ENCODE measurements at places on chromosomes 2 and 18.

DNA sequence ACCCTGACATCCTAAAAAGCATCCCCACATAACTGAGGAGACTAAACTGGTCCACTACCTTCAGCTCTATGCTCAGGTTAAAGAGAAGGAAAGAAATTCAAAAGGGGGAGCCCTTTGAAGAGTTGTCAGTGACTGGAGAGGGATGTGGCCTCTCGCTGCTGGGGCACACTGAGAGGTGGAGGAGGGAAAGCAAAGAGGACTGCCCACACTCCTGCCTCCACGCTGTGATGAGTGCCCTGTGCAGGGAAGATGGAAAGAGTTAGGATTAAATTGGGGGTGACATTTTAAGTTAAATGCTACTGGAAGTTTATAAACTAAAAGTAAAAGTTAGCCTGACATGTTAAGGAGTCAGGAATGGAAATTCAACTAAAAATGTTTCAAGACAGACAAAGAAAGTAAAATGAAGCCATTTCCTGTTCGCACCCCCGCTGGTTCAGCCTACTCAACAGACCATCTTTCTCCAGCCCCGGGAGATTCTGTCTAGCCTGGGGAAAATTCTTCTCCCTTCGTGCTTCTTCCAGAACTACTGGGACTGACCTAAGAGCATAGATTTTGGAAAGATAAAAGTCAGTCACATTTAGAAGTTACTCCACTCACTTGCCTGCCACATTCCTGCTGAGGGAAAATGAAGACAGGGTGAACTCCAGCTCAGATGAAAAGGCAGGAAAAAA is 17.8 kb upstream of the INO80C start:
- H3K27ac ChIP-seq = no peak overlapping the region
- no peak overlapping the region for H3K4me3 ChIP-seq
- H3K36me3 ChIP-seq = no peaks in the 10 kb centered on the region

DNA sequence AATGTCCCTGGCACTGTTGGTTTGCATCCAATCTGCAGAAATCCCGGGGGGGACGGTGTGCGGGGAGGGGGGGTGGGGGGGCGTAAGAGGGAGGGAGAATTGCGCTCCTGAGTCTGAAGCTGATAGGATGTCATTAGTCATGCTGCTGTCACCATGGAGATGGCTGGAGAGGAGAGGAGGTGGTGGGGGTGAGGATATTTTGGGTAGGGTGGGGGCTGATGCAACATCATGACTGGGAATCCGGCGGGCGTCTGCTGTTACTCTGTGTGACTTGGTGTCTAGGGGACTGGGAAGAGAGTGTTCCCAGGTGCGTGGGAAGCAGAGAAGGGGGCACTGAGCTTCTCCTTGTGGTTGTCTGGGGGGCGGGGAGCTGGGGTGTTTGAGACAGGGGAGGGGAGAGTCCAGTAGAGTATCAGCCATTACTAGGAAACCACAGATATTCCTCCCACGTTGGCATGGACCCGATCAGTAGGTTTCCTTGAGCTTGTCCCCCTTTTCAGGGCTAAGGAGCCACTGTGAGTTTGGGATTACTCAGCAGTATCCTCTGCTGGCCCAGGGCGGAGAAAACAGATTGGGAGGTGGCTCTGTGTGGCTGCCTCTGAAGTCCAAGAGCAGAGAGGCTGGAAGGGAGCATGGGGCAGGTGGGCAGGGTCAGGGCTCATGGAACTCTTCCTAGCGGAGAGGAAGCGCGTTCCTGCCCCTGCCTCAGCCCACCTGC is 18.9 kb downstream of the TET3 start:
- no peaks in the 10 kb centered on the region for H3K27me3 ChIP-seq
- no peak for DNase-seq
- peaks cover 43% of the 10 kb centered on the region for H3K4me1 ChIP-seq
- H3K36me3 ChIP-seq = peaks cover 19% of the 10 kb centered on the region

DNA sequence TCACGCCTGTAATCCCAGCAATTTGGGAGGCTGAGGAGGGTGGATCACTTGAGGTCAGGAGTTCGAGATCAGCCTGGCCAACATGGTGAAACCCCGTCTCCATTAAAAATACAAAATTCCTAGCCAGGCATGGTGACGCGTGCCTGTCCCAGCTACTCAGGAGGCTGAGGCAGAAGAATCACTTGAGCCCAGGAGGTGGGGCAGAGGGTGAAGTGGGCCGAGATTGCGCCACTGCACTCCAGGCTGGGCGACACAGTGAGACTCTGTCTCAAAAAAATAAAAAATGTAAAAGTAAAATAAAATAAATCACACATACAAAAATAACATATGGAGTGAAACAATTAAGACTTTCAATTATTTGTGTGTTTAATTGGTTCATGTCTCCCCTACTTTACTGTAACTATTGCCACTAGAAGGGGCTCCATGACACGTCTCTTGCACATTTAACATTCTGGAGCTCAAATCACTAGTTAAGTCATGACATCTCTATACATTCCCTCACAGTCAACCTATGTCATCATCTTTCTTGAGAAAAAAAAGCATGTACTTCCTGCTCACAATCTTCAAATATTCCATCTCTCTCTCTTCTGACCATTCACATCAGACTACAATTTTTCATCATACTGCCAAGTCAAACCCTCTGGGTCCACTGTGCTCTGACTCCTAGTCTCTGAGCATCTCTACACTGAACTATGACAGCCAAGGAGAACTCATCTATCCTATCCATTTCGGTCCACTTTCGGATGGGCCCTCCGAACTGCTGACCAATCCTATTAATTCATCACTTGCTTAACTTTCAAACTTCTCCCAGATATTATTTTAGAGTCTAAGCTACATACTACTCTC is 6.7 kb downstream of the GFPT1 start:
- H3K4me1 ChIP-seq = peaks cover 8% of the 10 kb centered on the region
- no peak for DNase-seq
- H3K4me3 ChIP-seq = no peak overlapping the region
- no peak overlapping the region for H3K27ac ChIP-seq
- no peaks in the 10 kb centered on the region for H3K27me3 ChIP-seq
- no peaks in the 10 kb centered on the region for H3K36me3 ChIP-seq

- no peaks in the 10 kb centered on the region for H3K4me1 ChIP-seq
- H3K27ac ChIP-seq = no peak overlapping the region
- H3K27me3 ChIP-seq = peaks cover 26% of the 10 kb centered on the region
- no peak for DNase-seq
Observed at GRCh38 chr2:66445925-66446871, 11.3 kb downstream of the MEIS1 start.

- DNase-seq = no peak
- H3K4me3 ChIP-seq = no peak overlapping the region
- H3K36me3 ChIP-seq = peaks cover 16% of the 10 kb centered on the region
- peaks cover 15% of the 10 kb centered on the region for H3K27me3 ChIP-seq
- no peak overlapping the region for H3K27ac ChIP-seq
- H3K4me1 ChIP-seq = peaks cover 8% of the 10 kb centered on the region
Observed at GRCh38 chr2:71153585-71154224, 23.3 kb downstream of the MPHOSPH10 start.

DNA sequence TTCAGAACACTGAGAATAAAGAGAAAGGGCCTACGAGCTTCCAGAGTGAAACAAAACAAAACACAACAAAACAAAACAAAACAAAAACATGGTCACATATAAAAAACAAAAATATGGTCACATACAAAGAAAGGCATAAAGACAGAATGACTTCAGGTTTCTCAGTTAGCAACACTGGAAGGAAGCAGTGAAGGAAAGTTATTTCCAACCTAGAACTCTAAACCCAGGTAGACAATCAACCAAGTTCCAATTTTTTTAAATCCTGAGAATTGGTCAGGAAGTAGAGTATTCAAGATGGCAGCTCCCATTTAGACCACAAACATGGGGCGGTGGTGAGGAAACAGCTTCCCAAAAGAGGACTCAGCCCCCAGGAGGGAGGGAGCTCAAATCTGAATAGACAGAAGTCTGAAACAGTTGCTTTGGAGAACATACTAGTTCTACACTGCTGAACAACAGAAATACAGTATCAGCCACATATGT is 9.1 kb downstream of the DRC1 start:
- DNase-seq = no peak
- H3K4me3 ChIP-seq = no peak overlapping the region
- H3K4me1 ChIP-seq = no peaks in the 10 kb centered on the region
- H3K27ac ChIP-seq = no peak overlapping the region
- H3K36me3 ChIP-seq = no peaks in the 10 kb centered on the region
- no peaks in the 10 kb centered on the region for H3K27me3 ChIP-seq

DNA sequence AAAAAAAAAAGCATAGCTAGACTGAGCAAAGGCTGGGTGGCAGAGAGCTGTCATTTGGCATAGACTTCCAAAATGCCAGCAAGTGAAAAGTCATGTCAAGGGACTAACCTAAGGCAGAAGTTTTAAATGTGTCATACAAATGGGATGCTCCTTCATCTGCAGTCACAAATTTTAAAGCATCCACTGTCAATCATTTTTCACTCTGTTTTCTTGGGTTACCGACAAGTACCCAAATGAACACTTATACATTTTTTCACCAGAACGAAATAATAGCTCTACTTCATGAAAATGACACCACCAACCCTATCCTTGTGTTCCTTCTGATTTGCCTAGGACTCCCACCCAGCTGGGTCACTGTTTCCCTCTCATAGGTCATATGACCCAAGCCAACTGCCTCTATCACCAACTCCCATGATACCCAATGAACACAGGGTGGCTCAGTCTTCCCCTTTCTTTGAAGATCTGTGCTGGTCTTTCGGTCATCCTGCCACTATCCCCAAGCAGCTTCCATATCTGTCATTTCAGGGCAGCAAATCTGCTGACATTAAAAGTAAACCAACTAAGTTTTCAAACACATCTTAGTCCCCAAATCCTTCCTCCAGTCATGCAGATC is 21.5 kb downstream of the KLF7 start:
- no peaks in the 10 kb centered on the region for H3K36me3 ChIP-seq
- no peaks in the 10 kb centered on the region for H3K27me3 ChIP-seq
- no peak for DNase-seq
- H3K27ac ChIP-seq = peak overlapping the region; percentile 86

GRCh38 chr18:53305461-53305860 is 919.0 kb downstream of the MBD2 start:
- H3K4me1 ChIP-seq = no peaks in the 10 kb centered on the region
- no peaks in the 10 kb centered on the region for H3K36me3 ChIP-seq
- DNase-seq = no peak
- H3K4me3 ChIP-seq = no peak overlapping the region
- H3K27me3 ChIP-seq = no peaks in the 10 kb centered on the region
- no peak overlapping the region for H3K27ac ChIP-seq

DNA sequence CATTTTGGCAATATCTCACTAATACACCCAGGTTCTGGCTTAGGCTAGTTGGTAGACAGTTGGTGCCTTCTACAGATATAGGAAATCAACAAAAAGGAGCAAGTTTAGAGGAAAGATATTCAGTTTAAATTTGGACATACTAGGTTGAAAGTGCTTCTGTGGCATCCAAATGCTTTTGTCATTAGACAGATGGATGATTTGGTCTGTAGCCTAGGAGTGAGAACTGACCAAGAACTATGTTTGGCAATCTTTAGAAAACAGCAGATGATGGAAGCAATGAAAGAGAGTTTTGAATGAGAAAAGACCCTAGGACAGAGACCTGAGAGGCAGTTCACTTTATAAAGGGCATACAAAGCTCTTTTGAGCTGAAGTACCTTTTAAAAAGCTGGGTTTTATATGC is 201.3 kb upstream of the FSHR start:
- H3K4me1 ChIP-seq = no peaks in the 10 kb centered on the region
- H3K4me3 ChIP-seq = no peak overlapping the region
- H3K27ac ChIP-seq = no peak overlapping the region
- H3K36me3 ChIP-seq = no peaks in the 10 kb centered on the region
- no peaks in the 10 kb centered on the region for H3K27me3 ChIP-seq

DNA sequence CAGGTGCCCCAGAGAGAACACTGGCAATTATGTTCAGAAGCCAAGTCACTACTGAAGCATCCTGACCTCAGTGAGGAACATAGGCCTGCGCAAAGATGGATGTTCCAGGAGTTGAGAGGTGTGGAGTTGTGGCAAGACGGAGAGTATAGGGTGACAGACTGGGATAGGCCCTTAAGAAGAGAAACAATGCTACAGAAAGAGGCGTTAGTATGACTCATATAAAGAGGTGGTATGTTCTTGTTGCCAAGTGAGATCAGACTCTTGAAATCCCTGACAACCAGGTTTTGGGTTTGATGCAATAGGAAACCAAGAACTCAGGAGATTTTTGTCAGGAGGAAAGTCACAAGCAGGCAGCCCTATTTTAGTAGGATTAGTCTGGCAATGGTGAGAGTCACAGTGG is 185.6 kb downstream of the RIT2 start:
- no peaks in the 10 kb centered on the region for H3K27me3 ChIP-seq
- no peak for DNase-seq
- no peaks in the 10 kb centered on the region for H3K4me1 ChIP-seq

- no peaks in the 10 kb centered on the region for H3K36me3 ChIP-seq
- no peak overlapping the region for H3K27ac ChIP-seq
- H3K4me3 ChIP-seq = peak overlapping the region; percentile 70
- peaks cover 11% of the 10 kb centered on the region for H3K4me1 ChIP-seq
- no peak for DNase-seq
Observed at GRCh38 chr2:36965751-36966369, 476 bp downstream of the STRN start.

GRCh38 chr18:70207181-70207580 is 1.7 kb upstream of the RTTN start:
- no peak for DNase-seq
- no peak overlapping the region for H3K4me3 ChIP-seq
- H3K36me3 ChIP-seq = no peaks in the 10 kb centered on the region
- H3K27ac ChIP-seq = no peak overlapping the region
- no peaks in the 10 kb centered on the region for H3K27me3 ChIP-seq

GRCh38 chr18:31920277-31920676 is 22.7 kb downstream of the TRAPPC8 start:
- no peak overlapping the region for H3K27ac ChIP-seq
- H3K4me3 ChIP-seq = no peak overlapping the region
- no peak for DNase-seq

DNA sequence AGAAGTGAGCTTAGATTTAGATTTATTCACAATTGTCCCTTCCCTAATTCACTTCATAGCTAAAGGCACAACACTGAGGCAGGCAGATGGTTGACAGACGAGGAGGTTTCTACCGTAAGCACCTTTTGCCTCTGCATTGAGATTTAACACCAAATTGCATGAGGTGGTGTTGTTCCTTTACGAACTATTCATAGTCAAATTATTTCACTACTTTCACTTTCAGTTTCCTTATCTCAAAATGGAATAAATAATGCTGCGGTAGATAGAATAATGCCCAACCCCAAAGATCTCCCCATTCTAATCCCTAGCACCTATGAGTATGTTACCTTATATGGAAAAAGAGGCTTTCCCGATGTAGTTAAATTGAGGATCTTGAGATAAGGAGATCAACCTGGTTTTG is 58.9 kb upstream of the LINC00305 start:
- no peaks in the 10 kb centered on the region for H3K27me3 ChIP-seq
- no peaks in the 10 kb centered on the region for H3K4me1 ChIP-seq
- H3K27ac ChIP-seq = no peak overlapping the region
- no peaks in the 10 kb centered on the region for H3K36me3 ChIP-seq

GRCh38 chr2:177688844-177689243 is 296.3 kb downstream of the AGPS start:
- no peak overlapping the region for H3K4me3 ChIP-seq
- H3K27ac ChIP-seq = no peak overlapping the region
- no peaks in the 10 kb centered on the region for H3K4me1 ChIP-seq
- H3K36me3 ChIP-seq = no peaks in the 10 kb centered on the region

GRCh38 chr2:123839326-123839725 is 185.8 kb upstream of the CNTNAP5 start:
- H3K27ac ChIP-seq = no peak overlapping the region
- no peak overlapping the region for H3K4me3 ChIP-seq
- DNase-seq = no peak
- no peaks in the 10 kb centered on the region for H3K27me3 ChIP-seq
- H3K36me3 ChIP-seq = no peaks in the 10 kb centered on the region
